ENCODE measurements at places on chromosomes 4 and X.

GRCh38 chr4:110917835-110918234 lies 295.0 kb upstream of the PITX2 start:
- no peak for DNase-seq

DNA sequence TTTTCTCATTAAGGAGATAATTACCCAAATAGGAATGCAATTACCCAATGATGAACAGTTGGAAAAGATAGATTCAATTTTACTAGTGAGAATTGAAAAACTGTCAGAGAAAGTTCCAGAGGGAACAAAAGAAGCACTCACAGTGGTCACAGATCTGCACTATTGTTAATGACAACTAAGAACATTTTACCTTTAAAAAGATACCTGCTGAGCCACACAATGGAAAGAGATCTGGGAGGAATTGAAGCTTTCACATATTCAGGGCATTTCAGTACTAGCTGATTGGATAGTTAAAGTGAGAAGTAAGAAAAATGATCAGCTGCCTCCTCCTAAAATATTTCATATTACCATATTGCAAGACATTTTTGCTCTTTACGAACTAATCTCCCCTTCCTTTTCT lies 1822.2 kb downstream of the STIM2 start:
- no peak for DNase-seq

DNA sequence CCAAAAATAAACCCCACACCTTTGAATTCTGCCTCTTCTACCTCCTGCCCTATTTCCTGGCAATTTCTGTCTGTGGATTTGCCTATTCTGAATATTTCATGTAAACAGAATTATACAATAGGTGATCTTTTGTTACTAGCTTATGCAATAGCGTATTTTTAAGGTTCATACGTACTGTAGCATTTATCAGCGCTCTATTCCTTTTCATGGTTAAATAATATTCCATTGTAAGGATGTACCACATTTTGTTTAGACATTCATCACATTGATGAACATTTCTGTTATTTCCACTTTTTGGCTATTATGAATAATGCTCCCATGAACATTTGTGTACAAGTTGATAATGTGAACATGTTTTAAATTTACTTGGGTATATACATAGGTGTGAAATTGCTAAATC lies 780.4 kb upstream of the MAGEB2 start:
- DNase-seq: no peak

- DNase-seq: no peak
Observed at GRCh38 chrX:14897042-14897441, 23.8 kb downstream of the MOSPD2 start.

DNA sequence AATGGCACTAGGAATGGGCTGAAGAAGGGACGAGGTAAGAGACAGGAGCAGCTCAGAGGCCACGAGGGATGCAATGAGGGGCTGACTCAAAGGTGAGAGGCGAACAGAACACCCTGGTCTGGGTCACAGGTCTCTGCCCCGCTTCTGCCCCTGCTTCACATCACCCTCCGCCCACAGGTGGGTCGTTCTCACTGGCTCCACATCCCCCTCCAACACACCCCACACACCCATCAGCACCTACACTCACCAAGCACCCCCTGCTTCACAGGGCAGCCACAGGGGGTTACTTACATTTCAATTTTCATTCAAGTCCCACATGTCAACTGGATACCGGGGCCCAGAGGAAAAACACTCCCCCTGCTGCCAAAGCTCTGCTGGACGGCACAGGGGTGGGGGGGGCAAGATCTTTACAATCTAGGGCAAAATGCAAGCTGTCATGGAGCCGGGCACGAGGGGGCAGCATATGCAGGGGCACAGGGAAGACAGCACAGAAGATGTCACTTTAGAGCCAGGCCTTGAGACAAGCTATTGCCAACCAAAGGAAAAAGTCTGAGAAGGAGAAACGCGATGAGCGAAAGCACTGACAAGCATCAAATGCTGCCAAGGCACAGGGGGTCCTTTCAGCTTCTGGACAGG lies 94.0 kb downstream of the AFAP1 start:
- no peak for DNase-seq

- no peak for DNase-seq
Observed at GRCh38 chr4:67125636-67126514, 419.4 kb downstream of the CENPC start.

- DNase-seq: no peak
Observed at GRCh38 chr4:143282211-143282707, 54.4 kb upstream of the GAB1 start.

DNA sequence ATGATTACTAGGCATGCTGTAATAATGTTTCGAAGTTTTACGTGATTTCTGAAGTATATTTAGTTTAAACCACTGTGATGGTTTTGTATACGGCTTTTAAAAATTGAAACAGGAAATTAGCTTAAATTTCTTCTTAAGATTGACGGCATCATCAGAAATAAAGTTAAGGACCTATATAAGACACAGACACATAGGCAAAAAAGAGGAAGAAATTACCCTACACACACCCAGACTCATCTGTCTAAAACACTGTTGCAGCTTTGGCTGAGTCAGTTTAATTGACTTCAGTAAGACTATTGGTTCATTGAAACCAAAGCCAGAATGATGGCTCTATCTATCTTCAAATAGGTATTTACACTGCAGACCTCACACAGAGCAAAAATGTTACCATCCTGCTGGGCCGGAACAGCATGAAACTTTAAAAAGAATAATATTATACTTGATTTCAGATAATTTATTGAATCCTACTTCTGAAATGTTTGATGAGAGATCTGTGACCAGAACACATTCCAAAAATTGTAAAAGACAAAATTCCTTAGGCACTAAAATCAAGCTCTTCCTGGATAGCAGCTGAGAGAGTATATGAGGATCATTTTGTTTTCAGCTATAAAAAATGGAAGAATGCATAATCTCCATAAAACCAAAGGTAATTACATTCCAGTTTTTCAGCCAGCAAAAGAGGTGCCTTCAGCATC lies 4.5 kb downstream of the HHIP start:
- DNase-seq: no peak

DNA sequence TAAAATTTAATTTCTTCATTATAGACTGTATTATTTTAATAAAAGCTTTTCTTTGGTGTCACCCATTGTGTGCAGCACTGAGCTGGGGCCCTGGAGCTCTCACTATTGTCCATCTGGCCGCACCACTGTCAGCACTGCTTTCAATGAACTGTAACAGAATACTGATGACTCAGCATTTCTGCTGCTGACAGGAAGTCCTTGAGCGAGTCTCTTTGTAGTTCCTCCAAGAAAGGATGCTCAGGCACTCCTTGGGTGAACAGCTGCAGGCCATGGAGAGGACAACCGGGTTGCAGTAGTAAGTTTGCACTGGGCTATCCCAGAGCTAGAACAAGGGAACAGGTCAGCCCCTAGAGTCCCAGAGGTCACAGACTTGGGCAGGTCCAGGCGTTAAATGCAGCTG lies 81.6 kb downstream of the SORBS2 start:
- DNase-seq: no peak

- DNase-seq: no peak
Observed at GRCh38 chr4:188779581-188779980, 640.3 kb downstream of the TRIML1 start.

- DNase-seq: no peak
Observed at GRCh38 chrX:45274576-45274975, 73.9 kb upstream of the DIPK2B start.

DNA sequence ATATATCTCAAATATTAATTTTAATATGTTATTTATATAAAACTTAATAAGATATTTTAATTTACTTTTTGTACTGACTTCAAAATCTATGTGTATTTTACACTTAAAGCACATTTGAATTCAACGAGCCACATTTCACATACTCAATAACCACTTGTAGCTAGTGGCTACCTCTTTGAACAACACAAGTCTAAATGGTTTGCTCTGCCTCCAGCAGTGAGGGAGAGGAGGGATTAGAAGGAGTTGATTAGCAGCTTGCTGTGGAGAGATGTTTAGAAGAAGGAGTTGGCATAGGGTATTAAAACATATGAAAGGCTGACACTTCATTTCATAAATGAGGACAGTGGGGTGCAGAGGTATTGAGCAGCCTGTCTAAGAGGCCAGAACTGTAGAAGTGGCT lies 124.0 kb downstream of the ARHGAP24 start:
- DNase-seq: no peak

- DNase-seq: no peak
Observed at GRCh38 chr4:76850010-76850441, 47.9 kb downstream of the SOWAHB start.

- no peak for DNase-seq
Observed at GRCh38 chrX:67044029-67044653, 405.3 kb upstream of the EDA2R start.

GRCh38 chr4:89563431-89563830 lies 255.8 kb upstream of the GPRIN3 start:
- no peak for DNase-seq

- DNase-seq: no peak
Observed at GRCh38 chrX:12704706-12705105, 86.5 kb upstream of the PRPS2 start.

GRCh38 chrX:71871367-71871766 lies 39.3 kb upstream of the NHSL2 start:
- no peak for DNase-seq

DNA sequence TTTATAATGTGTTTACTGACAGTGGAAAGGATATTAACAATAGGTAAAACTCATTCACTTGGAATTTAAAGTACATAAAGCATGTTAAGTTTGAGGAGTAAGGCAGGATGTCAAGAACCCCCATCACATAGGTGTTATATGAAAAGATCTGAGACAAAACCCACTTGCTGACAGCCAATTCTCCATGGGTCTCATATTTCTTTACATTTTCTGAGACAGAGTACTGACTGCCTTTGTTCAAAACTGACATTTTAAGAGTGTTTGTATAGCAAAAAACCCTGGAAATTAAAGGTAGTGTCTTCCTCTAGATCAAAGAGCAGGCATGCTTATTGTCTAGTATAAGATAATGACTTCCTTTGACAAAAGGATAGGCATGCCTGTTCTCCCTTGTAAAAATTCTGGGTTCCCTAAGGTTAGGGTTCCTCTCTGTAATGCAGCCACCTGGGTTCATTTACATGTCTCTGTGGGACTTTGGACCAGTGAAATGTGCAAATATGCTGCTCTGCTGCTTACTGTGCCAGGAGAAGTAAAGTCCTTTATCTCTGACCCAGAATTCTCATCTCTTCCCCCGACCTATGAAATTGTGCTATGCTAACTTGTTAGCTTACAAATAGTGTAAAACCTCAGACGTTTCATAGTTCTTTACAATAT lies 123.6 kb downstream of the PCDH18 start:
- no peak for DNase-seq

DNA sequence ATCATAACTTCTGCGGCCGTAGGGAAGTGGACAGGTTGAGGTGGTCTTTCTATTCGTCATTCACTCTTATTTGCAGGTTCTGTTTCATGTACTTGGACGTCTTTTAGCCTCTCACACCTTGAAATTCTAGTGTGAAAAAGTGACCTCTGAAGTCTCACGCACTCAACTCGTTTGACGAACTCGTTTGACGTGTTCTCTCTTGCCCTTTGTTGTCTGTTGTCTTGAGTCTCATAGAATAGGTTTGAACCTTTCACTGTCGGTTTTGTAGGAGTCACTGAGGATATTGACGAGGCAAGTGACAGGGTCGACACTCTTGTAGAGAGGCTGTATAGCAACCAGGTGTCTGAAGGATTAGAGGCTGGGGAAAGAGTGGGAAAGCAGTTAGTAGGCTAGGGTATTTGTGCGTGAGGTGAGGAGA lies 1.1 kb upstream of the PGRMC2 start:
- no peak for DNase-seq

GRCh38 chr4:52606726-52607125 lies 52.4 kb downstream of the USP46 start:
- no peak for DNase-seq

- no peak for DNase-seq
Observed at GRCh38 chrX:40189637-40190036, 91.9 kb upstream of the BCOR start.

- no peak for DNase-seq
Observed at GRCh38 chr4:80197601-80198440, 518 bp downstream of the PRDM8 start.

DNA sequence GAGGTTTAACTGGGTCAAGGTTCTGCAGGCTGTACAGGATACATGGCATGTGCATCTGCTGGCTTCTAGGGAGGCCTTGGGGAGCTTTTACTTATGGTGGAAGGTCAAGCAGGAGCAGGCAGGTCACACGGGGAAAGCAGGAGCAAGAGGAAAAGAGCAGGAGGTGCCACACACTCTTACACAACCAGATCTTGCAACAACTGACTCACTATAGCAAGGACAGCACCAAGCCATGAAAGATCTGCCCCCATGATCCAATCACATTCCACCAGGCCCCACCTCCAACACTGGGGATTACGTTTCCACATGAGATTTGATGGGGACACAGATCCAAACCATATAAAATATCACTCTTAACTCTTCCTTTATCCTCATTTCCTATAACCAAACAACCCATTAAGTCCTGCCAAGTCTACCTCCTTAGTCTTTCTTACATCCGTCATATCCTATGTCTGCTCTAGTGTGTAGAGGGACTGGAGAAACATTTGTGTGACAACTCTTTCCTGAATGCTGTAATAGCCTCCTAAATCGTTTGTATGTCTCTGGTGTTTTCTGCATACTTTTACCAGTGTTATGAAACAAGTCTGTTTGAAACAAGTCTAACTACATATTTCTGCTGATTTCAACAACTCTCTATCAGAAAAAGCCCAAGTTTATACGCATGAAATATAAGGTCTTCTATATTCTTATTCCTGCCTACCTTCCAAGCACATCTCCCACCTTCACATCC lies 8.3 kb upstream of the RAP2C start:
- DNase-seq: no peak

DNA sequence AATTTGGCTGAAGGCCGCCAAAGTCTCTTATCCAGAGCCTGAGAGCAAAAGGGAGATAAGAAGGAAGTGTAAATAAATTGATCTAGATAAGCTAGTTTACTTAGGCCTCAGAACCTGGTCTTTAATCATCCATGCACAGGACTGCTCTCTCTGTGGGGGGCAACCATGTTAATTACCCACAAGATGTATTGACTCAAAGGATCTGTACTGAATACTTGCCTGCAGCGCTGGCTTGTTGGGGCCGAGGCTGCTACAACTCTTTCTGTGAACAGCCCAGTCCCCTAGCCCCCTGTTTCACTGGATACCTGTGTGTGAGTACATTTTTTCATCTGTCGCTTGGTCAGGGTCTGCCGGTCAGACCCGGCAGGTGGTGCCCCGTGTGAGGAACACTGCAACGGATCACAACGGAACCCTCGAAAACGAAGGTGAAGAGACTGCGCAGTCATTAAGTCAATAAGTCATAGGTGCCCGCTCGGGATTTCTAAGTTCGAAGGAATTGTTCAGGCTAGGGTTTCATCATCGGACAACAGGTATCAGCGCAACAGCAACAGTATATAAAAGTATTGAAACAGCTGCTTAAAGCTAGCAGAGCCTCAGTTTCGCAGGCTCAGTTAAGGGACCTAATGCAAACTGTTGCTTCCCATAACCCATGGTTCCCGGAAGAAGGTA lies 8.3 kb downstream of the MAGEA11 start:
- DNase-seq: no peak

GRCh38 chr4:123235431-123235830 lies 161.2 kb upstream of the SPRY1 start:
- no peak for DNase-seq

GRCh38 chrX:13627306-13627705 lies 25.6 kb upstream of the TCEANC start:
- no peak for DNase-seq

GRCh38 chr4:116705466-116705865 lies 379.9 kb downstream of the TRAM1L1 start:
- no peak for DNase-seq

All from GM10248 (cell line).